Stimulated activated CD8-positive, alpha-beta memory T cell treated with anti-CD3 and anti-CD28 coated beads, Interleukin-7, amount 100 ng/mL, for 24 hours (primary cell): ENCODE measurements at places on chromosomes 13 and 19.

- no peak for DNase-seq
Observed at GRCh38 chr19:55270172-55270942, 9.6 kb downstream of the HSPBP1 start.

- DNase-seq: no peak
Observed at GRCh38 chr13:89925107-89925506, 1422.4 kb upstream of the MIR17HG start.

- no peak for DNase-seq
Observed at GRCh38 chr19:290372-291005, 714 bp downstream of the PLPP2 start.

- DNase-seq: no peak
Observed at GRCh38 chr13:35930665-35931631, 200.2 kb downstream of the DCLK1 start.

DNA sequence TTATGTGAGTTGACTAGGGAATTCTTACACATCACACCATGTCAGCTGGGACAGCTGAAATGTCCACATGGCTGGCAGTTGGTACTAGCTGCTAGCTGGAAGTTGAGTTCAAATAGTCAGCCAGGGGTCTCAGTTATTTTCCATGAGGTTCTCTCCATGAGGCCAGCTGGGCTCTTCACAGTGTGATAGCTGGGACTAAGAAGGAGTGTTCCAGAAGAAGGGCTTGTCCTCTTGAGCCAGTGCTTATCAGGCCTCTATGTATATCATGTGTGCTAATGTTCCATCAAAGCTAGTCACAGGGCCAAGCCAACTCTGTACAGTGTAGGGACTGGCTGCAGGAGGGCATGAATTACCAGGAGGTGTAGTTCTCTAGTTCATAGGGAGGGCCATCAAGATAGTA, 11.8 kb downstream of the USPL1 start:
- DNase-seq: no peak

DNA sequence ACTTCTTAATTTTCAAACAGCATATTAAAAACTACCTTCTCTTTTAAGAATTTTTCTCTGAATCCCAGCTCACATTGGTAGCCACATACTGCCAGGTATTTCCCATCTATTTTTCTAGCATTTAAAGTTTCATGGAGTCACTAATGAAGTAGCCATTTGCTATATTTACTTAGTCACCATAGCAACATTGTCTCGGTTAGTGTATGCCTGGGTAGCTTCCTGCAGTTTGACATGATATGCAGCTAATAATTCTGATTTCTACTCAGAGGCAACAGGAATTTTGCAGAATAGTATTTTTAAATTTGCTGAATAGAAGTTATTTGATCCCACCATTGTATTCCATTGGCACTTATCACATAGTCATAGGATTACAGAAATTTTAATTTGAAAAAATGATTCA, 30.9 kb upstream of the KCTD4 start:
- DNase-seq: no peak

- DNase-seq: no peak
Observed at GRCh38 chr19:19423322-19423721, 17.8 kb downstream of the GATAD2A start.

DNA sequence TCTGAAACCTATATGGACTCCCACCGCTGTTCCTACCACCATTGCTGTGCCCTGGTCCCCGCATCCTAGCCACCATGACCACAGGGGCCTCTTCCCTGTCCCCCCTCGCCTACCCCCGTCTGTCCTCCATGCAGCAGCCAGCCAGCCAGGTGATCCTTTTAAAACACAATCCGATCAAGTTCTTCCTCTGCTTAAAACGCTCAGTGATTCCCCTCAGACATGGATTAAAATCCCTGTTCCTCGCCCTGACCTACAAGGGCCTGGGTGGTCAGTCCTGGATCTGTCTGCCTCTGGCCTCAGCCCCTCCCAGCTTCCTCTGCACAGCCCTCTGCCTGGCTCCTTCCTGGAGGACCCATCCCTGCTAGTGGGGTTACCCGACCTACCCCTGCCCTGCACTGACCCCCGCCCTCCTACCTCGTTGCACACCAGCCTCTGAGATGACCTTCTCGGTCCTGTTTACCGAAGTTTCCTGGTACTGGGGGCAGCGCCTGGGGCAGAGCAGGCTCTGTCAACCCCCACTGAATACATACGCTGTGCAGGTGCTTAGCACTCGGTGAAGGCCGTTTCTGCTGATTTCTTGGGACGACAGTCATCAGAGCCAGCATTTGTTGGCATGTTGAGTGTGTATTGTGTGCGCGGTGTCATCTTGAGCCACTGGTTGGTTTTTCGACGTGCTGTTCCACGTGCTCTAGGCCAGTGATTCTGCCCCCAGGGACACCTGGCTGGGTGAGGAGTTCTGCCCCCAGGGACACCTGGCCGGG, 14.7 kb upstream of the LENG8 start:
- no peak for DNase-seq

- DNase-seq: no peak
Observed at GRCh38 chr13:99303863-99304521, 3.2 kb downstream of the GPR183 start.

- DNase-seq: no peak
Observed at GRCh38 chr13:75296641-75297040, 185.3 kb downstream of the TBC1D4 start.

- no peak for DNase-seq
Observed at GRCh38 chr13:33494596-33495204, 209.1 kb upstream of the STARD13 start.

DNA sequence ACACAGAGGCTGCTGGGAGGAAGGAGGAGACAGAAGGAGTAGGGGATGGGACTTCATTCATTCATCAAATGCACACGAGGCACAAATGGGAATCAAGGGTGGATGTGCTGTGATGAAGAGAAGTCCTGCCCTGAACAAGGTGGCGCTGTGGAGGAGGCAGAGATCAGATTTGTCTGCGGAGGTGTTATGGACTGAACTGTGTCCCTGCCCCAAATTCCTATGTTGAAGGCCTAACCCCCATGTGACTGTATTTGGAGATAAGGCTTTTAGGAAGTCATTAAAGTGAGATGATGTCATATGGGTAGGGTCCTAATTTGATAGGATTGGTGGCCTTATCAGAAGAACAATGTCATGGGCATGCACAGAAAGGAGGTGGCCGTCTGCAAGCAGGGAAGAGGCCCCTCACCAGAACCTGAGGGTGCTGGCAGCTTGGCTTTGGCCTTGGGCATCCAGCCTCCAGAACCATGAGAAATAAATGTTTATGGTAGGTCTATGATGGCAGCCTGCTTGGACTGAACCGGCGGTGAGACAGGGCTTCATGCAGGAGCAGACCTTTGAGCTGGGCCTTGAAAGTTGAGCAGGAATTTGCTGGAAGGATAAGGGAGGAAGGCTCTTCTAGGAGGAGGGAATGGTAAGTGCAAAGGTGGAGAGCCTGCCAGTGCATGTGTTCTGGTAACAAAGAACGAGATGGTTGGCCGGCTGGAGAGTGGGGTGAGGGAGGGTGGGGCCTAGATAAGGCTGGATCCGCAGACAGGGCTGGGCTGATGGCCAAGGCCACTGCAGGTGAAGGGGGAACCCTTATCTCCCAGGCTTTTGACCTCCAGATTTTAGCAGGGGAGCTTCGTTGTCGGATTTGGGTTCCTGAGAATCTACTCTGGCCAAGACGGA, 2.7 kb upstream of the CEBPA start:
- no peak for DNase-seq

DNA sequence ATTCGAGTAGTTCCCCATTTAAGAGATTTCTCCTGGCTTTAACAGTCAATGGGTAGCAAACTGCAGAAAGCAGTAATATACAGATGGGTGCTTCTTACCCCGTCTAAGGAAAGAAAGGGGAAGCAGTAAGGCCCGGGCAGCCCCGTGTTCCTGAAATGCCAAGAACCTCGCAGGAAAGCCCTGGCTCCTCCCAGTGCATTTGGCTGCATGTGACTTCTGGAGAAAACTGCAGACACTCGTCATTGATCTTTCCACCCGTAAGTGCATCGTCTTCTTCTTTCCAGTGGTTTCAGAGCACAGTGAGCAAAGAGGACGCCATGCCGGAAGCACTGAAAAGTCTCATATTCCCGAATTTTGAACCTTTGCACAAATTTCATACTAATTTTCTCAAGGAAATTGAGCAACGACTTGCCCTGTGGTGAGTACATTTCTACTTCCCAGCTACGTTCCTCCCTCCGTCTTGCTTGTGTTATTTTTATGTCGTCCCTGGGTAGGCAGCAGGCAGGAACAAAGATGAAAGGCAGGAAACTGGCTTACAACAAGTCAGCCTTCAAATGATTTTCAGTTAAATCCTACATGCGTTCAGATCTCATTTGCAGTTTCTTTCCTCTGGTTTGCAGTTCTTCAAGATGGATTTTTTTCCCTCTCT, 165.2 kb downstream of the STK24 start:
- no peak for DNase-seq

- no peak for DNase-seq
Observed at GRCh38 chr13:112679381-112679780, 10.5 kb upstream of the ATP11A start.

- DNase-seq: no peak
Observed at GRCh38 chr19:49933643-49934042, 4.3 kb upstream of the NUP62 start.

GRCh38 chr19:33388231-33388724, 14.8 kb downstream of the CEBPG start:
- no peak for DNase-seq

DNA sequence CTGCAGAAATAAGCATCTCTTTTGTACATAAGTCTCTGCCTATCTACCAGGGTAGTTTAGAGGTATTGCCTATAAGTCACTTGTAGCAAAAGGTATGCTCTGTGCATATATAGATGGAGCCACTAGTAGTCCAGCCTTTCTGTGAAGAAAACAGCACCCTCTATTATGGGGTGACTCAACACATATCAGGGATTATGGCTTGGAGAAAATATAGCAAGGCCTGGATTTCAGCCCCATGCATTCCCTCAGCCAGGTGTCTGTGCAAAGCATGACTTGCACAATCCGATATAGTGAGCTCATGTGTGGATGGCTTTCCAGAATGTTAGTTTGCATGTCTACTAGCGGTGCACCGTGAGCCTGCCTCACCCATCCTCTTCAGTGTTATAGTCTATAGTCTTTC, 13.4 kb upstream of the NALCN start:
- DNase-seq: no peak

DNA sequence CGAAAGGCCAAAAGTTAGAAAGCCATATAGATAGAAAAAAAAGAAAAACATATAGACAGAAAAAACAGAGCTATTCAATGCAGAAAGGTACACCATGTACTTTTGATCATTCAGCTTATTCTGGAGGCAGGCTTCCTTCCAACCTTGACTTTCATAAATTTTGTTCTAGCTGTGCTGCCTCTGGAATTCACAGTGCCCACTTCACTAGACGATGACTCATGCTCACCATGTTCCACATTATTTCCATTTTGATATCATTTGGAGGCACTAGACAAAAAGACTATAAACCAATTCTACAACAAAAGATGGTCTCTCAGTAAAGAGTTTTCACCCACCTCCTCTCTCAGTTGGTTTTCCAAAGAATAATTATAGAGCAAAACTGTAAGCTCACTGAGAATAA, 229.0 kb upstream of the IPO5 start:
- no peak for DNase-seq

GRCh38 chr19:46449228-46449627, 20.5 kb upstream of the PNMA8C start:
- no peak for DNase-seq

GRCh38 chr13:111965466-111966214, 101.3 kb upstream of the SOX1 start:
- DNase-seq: no peak

DNA sequence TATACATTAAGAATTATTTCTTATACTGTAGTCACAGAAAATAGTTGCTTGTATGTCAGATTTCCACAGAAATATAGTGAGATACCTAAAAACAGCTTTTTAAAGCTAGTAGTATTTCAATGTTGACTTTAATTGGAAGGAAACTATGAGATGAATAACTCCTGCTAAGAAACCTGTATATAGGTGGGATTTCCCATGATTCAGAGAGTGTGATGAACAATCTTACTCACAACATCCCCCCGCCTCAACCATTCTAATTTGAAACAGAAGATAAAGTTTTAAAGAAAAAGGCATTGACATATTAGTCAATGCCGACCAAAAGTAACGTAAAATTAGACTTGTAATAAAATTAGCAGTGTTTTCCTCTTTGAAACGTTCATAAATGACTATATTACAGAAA, 1.4 kb upstream of the MIR17HG start:
- no peak for DNase-seq

- DNase-seq: no peak
Observed at GRCh38 chr19:18170714-18171255, 2.8 kb upstream of the IFI30 start.

DNA sequence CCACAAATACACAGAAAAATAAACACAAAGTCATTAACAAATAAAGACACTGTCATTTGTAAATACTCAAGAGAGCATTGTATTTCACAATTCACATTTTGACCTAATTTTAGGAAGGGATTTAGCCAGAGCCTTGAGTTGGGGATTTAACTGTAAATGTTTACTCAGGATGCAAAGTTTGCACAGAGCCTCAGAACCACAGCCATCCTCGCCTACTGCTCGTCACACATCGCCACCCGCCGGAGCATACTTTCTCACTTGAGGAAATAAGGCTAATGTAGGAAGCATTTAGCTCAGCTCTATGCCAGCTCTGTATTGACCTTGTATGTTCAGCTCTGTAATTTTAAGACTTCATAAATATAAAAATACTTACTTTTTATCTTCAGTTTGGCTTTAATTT, 442.7 kb downstream of the OXGR1 start:
- DNase-seq: no peak

DNA sequence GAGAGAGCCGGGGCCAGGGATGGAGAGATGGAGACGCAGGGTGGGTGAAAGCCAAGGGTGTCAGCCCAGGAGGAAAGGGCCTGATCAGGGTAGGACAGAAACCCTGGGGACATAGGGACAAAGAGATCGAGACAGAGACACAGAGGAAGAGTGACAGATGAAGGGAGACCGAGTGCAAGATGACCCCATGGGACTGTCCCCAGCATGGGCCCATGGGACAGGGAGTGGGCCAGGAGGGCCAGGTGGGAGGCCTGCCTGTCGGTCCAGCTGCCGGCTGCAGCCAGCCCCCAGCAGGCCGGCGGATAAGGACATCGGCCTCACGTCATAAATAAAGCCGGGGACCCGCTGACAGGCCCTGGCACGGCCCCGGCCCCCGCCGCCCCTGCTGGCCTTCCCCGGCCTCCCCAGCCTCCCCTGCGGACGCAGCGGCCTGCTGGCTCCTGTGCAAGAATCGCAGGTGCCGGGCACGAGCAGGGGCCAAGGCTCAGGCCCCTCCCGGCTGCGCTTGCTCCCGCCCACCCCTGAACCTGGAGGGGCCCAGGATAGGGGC, 6.3 kb downstream of the REX1BD start:
- DNase-seq: no peak

GRCh38 chr13:96052656-96053002, 572 bp downstream of the UGGT2 start:
- DNase-seq: no peak

GRCh38 chr13:31699650-31700049, 39.7 kb upstream of the RXFP2 start:
- DNase-seq: no peak

DNA sequence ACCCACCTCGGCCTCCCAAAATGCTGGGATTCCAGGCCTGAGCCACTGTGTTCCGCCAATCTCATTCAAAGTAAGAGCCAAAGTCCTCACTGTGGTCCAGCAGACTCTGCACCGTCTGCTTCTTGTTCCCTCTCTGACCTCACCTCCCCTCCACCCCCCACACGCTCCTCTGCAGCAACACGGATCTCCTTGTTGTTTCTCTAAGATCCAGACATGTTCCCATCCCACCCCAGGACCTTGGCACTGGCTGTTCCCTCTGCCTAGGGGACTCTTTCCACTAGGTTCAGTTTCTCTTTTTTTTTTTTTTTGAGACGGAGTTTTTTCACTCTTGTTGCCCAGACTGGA, 38.4 kb downstream of the LTBP4 start:
- no peak for DNase-seq

- no peak for DNase-seq
Observed at GRCh38 chr19:48639483-48640375, 2.5 kb upstream of the DBP start.
